ENCODE measurements at places on chromosomes 3 and 15.

GRCh38 chr3:58986654-58987053 is 63.2 kb downstream of the CFAP20DC start:
- no peak for DNase-seq

GRCh38 chr3:55827786-55828185 is 340.7 kb upstream of the WNT5A start:
- DNase-seq = no peak

GRCh38 chr3:10582733-10583132 is 77.3 kb upstream of the ATP2B2 start:
- DNase-seq = no peak

GRCh38 chr15:66911131-66911700 is 154.2 kb upstream of the SMAD3 start:
- DNase-seq = no peak

DNA sequence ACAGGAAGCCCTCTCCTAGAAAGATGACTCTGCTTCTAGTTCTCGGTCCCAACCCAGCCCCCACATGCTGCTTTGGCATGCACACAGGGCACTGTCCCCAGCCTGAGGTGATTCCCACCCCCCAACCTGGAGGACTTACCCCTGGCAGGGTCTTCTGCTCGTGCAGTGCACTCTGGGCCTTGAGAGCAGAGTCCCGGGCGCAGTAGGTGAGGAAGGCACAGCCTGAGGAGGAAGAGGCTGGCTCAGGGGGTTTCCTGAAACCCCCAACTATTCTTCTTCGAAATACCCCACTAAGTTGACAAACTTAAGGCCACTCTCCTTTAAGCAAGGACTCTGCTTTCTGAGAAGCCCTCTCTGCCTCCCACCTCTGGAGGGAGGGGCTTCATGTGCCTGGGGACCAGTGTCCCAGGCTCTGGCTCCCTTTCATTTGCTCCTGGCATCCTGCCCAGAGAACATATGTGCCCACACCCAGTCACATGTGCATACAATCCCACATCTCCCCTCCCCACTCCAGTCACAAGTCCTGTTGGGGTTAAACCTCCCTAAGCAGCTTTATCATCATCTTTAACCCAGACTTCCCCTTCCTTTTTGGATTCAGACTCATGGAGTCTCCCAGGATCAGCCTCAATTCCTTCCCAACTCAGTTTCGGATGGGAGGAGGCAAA is 4.1 kb downstream of the CELF6 start:
- DNase-seq = no peak

DNA sequence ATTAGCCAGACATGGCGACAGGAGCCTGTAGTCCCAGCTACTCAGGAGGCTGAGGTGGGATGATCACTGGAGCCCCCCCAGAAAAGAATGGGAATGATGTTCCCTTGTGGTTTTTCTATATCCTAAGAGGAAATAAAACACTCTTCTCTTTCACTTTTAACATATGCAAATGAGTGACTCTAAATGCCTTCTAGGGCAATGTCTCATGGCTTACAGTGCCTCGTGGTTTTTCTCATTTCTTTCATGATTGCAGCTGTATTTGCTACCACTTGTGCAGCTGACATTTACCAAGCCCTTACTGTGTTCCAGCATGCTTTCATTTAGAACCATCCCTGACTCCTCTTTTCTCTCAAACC is 26.4 kb downstream of the STOML1 start:
- DNase-seq = no peak

DNA sequence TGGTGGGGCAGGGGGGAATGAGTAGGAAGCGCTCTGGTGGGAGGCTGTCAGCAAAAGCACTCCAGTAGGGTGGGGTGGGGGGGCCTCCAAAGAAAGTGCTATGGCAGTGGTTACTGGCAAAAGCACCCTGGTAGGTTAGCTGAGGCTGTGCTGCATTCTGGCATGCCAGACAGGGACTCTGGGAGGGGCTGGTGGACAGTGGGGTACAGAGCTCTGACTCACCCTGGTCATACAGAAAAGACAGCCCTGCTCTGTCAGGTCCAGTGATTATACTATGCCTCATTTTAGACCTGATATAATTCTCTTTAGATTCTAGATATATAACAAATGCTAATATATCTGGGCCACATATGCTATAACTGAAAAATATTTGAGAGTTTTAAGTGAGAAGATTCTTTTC is 82.8 kb upstream of the CPNE4 start:
- DNase-seq = no peak

Measured in AG09319 (cell line).